Astrocyte of the hippocampus (primary cell): ENCODE measurements at places on chromosomes 12 and 14.

DNA sequence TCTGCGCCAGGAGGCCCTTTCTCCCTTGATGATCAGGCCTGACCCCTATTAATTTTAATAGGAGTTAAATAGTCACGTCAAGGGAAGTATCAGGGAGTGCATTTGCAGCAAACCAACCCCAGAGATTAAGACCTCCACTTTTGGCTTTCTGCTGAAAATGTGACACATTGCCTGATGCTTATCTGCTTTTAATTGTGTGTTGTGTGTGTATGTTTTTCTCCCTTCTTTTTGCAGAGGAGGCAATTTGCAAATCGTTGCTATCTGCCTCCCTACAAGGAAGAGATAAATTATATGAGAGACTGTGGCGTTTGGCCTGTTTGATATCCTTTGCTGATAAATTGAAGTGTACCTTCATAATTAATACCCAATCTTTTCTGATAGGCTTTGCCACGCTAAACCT is 822.9 kb downstream of the VRK1 start:
- no peak for DNase-seq

DNA sequence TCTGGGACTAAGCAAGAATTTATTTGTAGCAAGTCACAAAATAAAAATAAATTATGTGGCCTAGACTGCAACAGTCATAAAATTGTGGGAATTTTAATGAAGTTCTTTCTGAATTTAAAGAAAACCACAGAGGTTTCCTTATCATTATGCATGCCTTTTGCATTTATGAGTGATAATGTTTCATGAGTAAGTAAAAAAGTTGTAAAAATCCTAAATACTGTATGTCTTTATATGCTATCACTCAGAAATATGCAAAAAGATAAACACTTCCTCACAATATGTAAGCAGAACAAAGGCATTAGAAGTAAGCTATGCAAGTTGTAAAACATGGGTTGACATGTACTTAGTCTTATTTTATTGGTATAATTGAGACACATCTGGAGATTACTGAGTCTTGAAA is 239.4 kb upstream of the PDE3A start:
- no peak for DNase-seq

- peak; percentile 53 for DNase-seq
Measured at GRCh38 chr12:15830538-15830937, 41.4 kb upstream of the EPS8 start.

- no peak for DNase-seq
Measured at GRCh38 chr14:98564006-98564405, 708.0 kb downstream of the BCL11B start.

DNA sequence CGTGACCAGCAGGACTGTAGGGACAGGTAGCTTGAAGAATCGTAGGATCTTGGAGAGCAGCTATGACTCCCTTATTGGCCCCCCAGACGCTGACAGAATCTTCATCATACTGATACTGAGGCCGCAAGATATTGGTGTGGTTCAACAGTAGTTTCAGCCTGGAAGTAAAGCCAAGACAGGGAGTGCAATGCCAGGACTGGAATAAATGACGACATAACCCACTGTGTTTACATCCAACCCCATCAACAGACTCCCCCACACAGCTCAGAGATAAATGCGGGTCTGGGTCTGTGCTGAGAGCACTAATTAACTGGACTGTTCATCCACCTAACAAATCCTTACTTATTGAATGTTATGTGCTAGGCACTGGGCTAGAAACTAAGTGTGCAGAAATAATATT is 16.6 kb downstream of the NOXRED1 start:
- peak; percentile 5 for DNase-seq

DNA sequence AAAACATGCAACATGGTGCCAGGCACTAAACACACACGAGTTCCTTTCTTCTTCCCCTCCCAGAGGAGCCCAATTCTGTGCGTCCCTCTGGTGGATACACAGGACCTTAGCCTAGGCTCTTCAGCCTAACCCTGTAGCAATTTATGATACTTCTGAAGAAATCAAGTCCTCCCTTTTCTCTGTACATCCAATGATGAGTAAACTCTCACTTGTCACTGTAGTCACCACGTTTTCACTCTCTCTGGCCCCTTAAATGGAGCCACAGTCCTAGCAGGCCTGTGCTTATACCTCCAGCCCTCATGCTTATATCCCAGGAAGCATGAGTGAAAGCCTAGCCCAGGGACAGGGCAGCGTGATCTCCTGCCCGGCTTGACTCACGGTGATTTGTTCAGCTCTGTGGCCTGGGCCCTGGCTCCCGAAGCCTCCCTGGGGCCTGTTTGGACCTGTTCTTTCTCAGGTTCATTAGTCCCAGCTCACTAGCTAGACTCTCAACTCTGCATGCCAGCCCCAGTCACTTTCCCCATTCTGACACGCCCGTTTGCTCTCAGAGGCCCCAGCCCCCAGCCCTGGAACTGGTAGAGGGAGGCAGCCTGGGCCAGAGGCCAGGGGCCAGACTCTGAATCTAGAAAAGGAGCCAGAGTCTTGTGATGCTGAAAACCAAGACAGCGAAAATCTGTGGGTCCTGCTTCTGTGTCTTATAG is 24.1 kb upstream of the PLEKHG3 start:
- peak; percentile 57 for DNase-seq

- no peak for DNase-seq
Measured at GRCh38 chr12:14284184-14284722, 81.2 kb upstream of the ATF7IP start.

DNA sequence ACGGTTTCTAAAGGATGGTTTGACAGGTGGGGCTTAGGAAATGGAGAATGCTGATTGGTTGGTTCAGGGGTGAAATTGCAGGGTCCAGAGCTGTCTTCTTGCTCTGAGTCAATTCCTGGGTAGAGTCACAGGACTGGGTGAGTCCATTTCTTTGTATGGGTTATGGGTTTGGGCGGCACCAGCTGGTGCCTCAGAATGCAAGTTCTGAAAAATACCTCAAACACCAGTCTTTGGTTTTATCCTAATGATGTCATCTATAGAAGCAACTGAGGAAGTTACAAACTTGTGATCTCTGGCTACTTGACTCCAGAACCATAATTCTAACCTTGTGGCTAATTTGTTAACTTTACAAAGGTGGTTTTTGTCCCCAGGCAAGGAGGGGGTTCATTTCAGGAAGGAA is 47.6 kb upstream of the EIF5 start:
- DNase-seq = no peak

- DNase-seq = no peak
Measured at GRCh38 chr14:106622200-106622745, 1095.9 kb downstream of the TMEM121 start.

DNA sequence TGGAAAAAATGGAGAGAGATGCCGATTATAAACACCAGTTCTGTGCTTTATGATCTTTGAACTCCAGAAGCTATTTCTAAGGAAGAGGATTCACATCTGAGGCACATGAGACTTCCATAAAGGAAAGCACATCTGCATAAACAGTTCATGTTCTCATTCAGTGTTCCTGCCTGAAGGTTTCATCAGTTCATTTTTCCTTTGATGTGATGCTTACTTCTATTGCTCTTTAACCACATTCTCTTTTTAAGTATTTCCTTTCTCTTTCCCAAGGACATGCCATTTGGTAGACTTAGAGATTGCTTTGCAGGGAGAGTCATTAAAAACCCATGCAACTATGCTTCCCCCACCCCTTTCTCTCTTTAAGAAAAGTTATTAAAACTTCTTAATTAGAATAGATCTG is 387.0 kb upstream of the FLRT2 start:
- DNase-seq = no peak

DNA sequence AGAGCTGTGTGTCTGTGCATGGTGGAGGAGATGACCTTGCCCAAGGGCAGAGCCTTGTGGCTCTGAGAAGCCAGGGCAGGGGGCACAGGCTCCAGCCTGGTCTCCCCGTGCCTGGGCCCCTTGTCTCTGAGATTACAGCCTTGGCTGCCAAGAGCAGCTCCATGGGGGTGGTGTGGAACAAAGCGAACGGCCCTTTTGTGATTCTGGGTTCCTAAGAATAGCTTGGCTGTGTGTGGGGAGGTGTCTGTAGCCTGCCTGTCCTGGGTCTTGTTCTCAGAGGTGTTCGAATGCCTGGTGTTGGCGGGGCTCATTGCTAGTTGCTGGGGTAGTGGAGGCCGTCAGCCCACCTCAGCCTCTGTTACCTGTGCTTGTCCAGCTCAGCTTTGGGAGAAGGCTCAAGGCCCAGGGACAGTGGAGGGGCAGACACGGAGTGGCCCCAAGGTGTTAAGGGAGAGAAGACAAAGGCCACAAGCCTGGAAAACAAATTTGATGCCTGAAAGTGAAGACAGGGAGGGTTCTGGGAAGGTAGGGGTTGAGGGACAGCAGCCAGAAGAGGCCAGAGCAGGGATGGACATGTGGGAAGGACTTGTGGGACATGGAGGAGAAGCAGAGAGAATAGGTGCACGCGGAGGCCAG is 7.4 kb upstream of the MYH7 start:
- no peak for DNase-seq

DNA sequence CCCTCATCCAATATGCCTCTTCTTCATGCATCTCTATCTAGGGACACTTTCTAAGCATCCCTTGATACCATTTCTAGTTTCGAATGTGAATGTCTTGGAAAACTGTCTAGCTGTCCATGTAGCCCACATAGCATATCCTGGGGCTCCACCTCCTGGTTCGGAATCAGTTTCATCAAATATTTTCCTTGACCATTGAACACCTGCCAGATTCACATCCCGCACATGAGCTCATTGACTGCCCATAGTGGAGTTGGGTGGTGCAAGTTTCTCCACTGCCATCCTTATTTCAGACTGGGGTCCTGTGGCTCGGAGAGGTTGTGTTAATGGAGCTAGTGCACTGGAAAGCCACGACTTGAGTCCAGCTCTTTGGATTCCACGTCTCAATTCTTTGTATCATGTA is 58.6 kb upstream of the TMEM263 start:
- DNase-seq = peak; percentile 12

DNA sequence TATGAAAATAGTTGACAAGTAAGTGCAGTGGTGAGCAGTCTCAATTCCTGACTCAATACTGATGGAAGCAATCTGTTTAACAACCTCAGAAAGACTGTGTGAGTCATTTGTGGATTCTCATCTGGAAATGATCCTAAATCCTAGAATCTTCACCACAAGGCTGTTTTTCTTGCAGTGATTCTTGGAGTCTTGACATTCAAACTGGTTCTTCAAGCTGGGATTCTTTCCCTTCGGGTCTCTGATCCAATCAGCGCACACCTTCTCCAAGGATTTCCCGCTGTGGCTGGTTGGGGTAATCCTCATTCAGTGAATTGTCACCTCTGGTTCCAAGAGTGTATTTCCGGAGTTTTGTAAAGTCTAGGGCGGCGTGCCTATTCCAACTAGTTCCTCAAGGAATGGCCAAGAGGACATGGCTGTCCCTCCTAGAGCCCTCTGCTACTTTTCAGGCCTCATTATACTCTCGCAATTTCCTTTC is 37.7 kb upstream of the FOXJ2 start:
- DNase-seq = peak; percentile 78

DNA sequence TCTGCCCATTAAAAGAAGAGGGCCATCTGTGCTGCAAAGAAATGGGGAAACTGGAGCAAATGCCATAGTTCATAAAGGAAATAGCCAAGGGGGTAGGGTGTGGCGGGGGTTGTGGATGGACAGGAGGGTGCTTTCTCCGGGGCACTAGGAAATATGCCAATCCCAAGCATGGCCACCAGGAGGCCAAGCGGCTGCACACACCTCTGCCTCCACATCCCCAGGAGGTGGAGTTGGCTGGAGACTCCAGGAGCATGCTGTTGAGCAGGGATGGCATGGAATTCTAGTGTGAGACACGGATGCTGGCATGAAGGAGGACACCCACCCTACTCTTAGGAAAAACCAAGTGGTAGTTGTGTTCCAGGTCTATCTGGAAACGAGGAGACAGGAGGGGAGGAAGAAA is 25.2 kb downstream of the NID2 start:
- no peak for DNase-seq

GRCh38 chr14:83372271-83372670 is 1838.6 kb upstream of the SEL1L start:
- DNase-seq = no peak

- peak; percentile 65 for DNase-seq
Measured at GRCh38 chr12:124696693-124697476, 129.5 kb upstream of the NCOR2 start.
